NCI-H460 (cell line): ENCODE measurements at places on chromosomes 5 and 9. TPM values are rescaled to one million over a fixed set of nuclear protein-coding genes. Genes with fewer than 3 reads are reported as not detected.

DNA sequence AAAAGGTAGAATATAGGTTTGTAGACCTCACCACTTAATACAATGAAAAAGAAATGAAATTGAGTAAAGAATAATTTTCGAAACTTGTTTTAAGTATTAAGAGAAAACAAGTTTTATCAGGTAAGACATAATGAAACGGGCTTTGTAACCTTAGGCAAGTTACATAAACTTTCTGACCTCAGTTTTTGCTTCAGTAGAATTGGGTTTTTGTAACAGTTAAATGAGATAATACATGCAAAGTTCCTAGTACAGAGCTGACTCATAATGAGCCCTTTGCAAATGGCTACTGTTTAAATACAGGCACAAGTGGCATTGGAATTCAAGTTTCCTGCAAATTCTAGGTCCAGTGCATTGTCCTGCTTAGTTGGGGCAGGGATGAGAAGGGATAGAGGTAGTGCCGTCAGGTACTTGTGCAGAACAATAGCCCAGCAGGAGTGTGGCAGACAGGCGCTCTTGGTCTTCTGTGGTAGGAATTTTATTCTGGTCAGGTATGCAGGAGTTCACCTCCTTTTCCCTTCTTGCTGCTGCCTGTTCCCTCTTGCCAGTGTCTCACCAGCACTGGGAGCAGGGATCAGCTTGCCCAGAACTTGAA is 203.8 kb downstream of the PBX3 start:
- DNase-seq = no peak

DNA sequence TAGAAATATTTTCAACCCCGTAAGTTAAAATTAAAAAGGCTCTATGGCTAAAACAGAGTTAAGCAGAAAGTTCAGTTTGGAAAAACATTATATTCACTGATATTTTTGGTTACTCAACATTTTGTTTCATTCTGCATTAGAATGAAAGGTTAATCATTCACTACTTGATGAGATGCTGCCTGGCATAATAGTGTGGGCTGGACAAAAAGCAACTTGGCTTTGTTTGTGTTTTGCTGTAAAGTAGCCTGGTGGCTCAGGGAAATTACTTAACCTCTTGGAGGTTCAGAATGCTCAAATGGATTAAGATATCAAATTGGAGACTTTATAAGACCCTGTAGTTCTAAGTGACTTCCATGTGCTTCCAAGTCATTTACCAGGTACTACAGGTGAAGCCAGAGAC is 367.4 kb upstream of the TRPC7 start:
- DNase-seq = no peak

DNA sequence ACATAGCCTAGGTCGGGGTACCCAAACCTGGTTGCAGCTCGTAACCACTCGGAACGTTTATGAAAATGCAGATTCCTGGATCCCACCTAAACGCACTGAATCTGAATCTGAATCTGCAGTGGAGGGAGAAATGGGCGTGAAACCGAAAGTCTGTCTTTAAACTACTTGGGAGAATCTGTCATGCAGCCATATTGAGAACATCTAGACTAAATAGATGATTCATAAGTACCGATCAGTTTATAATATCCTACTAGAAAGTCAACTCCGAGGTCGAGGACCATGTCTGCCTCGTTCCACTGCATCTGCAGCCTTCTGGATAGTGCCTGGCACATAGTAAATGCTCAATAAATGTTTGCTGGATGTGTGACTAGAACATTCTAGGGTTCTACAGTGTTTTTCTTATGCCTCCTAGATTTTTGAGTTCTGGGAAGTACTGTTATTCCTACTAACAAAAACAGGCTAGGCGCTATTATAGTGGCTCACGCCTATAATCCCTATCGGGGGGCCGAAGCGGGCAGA is 632 bp downstream of the COQ4 start:
- no peak for DNase-seq

DNA sequence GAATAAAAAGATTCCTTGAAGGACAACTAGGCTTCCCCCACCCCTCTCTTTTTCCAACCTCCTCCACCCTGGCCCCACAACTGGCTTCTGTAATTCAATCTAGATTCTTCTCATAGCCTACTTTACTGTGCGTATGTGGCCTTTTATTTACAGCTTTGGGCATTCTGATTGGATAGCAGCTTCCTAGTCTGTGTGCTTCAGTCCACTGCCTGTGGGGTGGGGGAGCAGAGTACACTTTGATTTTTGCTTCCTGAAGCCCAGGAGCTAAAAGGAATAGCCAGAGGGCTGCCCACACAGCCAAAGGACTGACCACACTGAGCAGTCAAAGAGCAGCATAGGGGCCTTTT is 30.4 kb downstream of the RUSC2 start:
- DNase-seq = no peak

GRCh38 chr5:35485487-35485886 is 132.2 kb upstream of the SPEF2 start:
- DNase-seq = no peak

CCDC180 gene
- total RNA-seq = 0.32 and 1.9 TPM in 2 replicates

RETREG1 gene
- total RNA-seq = 21.8 and 23.7 TPM in 2 replicates

NUTM2F gene
- not detected in 2 replicates for total RNA-seq

STKLD1 gene
- 0.59 TPM in 1 of 2 replicates, not detected in the other for total RNA-seq

- no peak for DNase-seq
These were observed 42.4 kb downstream of the FYB1 start for GRCh38 chr5:39176759-39177630.
